Cerebellar nuclear complex (tissue), 1 donor: ENCODE measurements at places on chromosomes 13 and 19.

DNA sequence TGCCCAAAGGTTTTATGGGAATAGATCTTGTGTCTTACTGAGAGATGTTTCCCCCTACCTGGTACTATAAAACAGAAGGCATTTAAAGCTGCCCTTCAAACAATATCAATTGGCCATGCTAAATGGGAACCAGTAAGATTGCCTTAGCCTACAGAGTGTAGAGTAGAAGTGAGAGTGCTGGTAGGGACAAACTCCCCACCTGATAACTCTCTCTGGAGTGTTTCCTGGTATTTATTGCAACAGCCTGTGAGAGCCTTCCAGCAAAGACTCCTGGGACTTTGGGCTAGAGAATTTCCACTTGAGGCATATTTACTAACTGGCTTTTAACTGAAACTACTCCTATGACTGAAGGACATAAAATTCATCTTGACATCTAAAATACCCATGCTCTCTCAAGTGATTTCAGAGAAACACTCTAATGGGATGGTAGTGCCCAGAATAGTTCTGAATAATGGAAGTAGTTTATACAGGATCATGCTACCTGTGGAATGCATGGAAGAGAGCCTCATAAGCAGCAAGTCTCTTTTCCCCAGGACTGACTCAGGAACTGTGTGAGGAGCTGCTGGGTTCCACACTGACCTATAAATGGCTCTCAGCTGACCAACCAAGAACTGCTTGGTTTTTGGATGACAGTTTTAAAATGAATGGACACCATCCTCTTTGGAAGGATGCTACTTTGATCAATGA lies 132.7 kb upstream of the SLITRK5 start:
- DNase-seq: no peak

DNA sequence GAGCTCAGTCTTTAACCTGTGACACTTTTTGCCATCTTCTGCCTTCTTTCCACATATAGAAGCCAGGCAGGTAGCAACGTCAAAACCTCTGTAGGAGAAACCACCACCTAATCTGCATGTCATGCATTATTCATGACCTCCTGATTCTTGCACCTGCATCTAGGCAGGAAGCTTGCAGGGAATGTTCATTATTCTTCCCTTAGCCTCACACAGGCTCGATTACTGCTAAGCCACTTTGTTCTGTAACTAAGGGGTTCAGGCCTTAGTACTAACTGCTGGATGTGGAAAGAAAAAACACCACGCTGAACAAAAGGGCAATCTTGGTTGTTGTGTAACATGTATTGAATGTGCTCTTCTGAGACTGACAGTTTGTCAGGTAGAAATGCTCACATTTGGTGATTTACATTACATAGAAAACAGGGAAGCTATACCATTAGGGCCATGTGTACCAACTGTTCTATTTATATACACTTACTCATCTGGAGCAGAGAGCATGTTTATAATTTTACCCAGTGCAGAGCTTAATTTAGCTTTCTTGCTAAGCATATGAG lies 366.9 kb downstream of the KLF12 start:
- DNase-seq: no peak

DNA sequence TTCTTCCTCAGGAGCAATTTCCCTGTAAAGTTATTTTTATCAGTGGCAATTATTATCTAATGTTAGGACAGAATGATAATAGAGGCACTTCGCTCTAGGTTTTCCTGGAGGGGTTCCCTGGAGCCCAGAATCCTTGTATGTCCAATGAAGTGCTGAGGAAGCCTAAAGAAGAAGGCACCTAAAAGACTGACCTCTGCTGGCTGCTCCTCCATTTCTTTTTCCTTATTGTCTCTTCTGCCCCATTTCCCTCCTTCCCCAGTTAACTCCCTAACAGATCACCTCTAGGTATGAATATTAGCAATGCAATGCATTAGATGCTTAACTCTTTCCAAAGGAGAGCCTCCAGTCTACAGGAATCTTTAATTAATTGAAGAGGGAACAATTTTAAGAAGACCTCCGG lies 985.4 kb downstream of the DIAPH3 start:
- DNase-seq: no peak

DNA sequence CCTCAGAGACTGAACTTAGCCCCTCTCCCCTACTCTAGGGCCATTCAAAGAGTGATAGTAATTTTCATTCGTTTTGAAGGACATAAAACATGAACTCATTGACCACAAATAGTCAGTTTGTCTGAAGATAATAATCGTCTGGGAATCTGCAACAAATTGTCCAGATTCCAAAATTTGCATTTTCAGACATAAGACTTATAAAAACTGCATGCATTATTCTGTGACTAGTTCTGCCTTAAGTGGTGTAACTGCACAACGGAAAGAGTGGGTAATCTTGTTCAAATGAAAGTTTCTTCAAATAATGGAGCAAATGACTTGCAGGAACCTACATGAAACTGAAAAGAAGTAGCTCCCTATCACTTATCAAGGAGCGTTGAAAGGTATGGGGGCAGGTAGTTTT lies 8.4 kb downstream of the CSNK1A1L start:
- DNase-seq: no peak

DNA sequence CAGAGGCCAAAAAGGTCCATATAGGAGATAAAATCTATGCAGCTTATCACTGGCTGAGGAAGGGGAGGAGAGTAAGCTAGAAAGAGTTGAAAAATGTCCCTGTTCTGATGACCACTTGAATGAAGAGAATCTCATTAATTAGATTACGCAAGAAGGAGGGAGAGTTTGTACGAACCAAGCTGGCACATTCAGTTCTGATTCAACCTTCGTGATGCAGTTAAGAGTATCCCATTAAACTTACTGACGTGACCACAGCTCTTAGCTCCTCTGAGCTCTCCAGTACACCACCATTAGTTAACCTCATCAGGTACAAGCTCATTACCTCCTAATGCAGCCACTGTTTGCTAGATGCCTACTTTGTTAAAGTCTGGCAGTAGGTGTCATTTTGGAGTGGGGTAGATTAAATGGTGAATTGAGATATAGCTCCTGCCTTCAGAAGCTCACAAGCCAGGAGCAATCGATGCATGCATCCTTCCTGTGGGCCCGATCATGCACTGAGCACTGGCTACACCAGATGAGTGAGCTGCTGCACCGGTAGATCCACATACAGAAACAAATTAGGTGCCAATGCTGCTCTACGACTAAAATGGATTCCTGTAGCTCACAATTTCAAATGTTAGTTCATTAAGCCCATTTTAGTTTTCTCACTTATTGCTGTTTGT lies 458.3 kb downstream of the COG6 start:
- DNase-seq: no peak

DNA sequence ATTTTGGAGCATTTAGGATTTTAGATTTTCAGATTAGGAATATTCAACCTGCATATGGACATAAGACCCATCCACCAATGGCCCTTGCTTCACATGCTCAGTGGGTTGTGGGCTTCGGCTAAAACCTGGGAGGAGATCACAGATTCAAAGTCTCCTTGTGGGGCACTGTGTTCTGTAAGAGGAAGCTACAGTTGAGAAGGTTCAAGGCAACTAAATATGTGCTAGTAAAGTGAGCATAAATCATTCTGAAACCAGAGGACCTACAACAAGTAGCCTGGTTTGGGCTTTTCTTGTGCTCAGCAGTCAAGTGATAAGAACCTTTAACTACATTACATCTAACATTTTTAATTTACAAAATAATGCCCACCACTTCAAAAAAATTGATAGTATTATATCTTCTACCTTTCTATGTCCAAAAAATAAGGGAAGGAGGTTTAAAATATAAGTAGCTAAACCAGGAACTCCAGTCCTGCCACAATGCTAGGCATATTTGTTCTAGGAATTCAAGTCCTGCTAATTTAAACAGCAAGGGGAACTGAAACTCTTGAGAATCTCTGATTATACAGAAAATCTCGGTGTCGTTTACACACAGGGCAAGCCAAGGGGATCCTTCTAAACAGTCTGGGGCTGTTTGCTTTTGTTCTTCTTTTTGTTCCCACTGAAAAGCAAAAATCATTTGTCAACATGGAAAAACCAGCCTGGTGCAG lies 36.6 kb downstream of the FOXO1 start:
- DNase-seq: no peak

- DNase-seq: no peak
Measured at GRCh38 chr19:48303367-48303766, 22.0 kb upstream of the EMP3 start.

- DNase-seq: no peak
Measured at GRCh38 chr13:42099962-42100675, 51.7 kb downstream of the DGKH start.
